ENCODE measurements at places on chromosomes 16 and 17.
A peak's percentile ranks its signal among the peaks of the same experiment; 100 is the strongest.

- DNase-seq, result no peak
These were observed 13.2 kb downstream of the TOM1L2 start for GRCh38 chr17:17958982-17959381.

GRCh38 chr16:11354407-11354732 lies 9.1 kb downstream of the RMI2 start:
- DNase-seq, result no peak

GRCh38 chr17:9139695-9140094 lies 118.4 kb downstream of the NTN1 start:
- DNase-seq, result no peak

- peak; percentile 72 for DNase-seq
These were observed 9.0 kb upstream of the MAPK3 start for GRCh38 chr16:30131869-30132475.

GRCh38 chr17:67602974-67603373 lies 114.8 kb upstream of the NOL11 start:
- DNase-seq, result peak; percentile 44

GRCh38 chr16:18782697-18783429 lies 7.3 kb downstream of the RPS15A start:
- DNase-seq, result no peak

DNA sequence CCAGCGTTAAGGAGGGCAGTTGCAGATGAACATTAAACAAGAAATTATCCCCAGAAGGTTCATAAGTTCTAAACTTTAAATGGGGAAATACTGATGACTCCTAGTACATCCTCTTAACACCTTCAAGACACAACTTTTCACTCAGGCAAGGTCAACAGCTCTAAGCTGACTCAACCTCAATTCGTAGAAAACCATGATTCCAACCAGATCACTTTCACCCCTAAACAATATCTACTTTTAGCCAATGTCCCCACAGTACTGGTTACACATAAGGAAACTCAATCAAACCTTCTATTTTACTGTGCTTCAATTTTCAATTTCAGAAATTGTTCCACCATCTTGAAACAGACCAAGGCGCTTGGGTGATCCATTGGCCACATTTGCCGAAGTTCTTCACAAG lies 2.3 kb downstream of the CDYL2 start:
- no peak for DNase-seq

DNA sequence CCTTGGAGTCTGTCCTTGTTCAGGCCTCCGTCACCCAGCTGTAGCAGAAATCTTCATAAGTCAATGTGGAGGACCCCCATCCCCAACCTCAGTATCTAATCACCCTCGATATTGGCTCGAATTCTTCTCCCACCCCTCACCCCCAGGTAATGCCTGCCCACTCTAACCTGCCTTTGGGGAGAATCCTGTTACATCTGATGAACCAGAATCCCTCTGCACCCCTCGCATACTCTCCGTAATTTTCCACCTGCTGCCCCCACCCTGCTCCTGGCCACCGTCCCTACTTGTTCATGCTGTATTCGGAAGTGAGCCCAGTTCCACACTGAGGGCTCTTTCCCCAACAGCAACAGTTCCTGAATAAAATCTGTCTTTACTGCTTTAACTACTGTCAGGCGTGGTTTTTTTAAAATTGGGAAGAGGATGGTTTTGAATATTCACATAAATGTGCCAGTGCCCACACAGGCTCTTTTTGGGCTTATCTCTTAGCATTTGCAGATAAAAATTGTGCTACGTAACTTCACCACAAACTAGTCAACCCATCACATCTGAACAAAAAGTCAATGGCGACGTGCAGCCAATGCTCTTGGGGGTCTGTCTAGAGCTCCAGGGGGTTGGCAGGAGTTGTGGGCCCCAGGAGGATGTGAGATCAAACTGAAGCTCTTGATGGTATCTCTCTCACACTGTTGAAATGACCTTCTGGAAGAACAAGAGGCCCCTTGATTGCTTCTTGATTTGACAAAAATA lies 73.7 kb downstream of the NETO2 start:
- no peak for DNase-seq

GRCh38 chr17:17494499-17494869 lies 1.7 kb downstream of the RASD1 start:
- DNase-seq, result no peak

Measured in NCI-H2107 (cell line).